ENCODE measurements at places on chromosomes 7 and 10.

- no peak for DNase-seq
Measured at GRCh38 chr7:152913492-152913891, 153.9 kb downstream of the ACTR3B start.

DNA sequence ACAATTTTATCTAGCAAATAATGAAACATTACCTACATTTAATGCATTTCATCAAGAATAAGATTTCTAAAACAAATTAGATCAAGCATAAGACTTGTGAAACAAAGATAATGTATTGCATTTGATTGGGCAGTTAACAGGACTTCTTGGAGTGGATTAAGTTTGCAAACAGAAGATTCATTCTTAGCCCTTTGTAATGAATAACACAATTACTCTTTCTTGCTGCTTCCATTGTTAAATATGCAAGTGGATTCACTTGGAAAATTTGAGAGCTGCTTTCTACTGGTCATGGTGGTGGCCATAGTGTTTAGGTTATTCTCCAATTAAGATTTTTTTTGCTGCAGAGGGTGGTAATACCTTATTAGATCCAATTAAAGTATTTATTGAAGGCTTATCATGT, 6.0 kb downstream of the PPP1R9A start:
- DNase-seq = no peak

- DNase-seq = no peak
Measured at GRCh38 chr10:125006188-125006680, 64.3 kb downstream of the ZRANB1 start.

- no peak for DNase-seq
Measured at GRCh38 chr7:43764039-43764761, 5.7 kb downstream of the BLVRA start.

GRCh38 chr10:127526161-127526560, 22.9 kb upstream of the NPS start:
- no peak for DNase-seq

Data from stimulated activated CD8-positive, alpha-beta memory T cell treated with anti-CD3 and anti-CD28 coated beads, Interleukin-2, amount 100 ng/mL, for 1 hour (primary cell).